ENCODE measurements at places on chromosomes 3 and 15.

- DNase-seq = no peak
Observed at GRCh38 chr15:89963301-89964231, 37.6 kb upstream of the ZNF710 start.

- DNase-seq = no peak
Observed at GRCh38 chr15:29942143-29942542, 119.9 kb upstream of the TJP1 start.

DNA sequence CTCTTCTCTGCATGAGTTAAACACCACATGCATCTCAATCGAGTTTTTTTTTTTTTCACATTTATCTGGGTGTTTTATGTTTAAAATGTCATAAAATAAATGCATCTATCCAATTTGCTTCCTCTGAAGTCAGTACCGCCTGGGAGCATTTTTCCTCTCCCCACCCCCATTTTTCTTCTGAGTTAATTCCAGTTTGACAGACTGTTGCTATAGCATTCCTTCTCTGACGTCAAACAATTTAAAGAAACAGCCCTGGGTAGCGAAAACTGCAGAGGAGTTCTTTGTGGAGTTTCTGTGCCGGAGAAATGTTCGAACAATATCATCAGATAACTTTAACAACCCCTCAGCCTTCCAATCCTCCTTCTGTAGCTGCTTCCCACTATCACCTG is 900 bp upstream of the GNB4 start:
- peak; percentile 84 for DNase-seq

- DNase-seq = no peak
Observed at GRCh38 chr3:110077093-110077492, 739.7 kb upstream of the DPPA4 start.

GRCh38 chr3:188854772-188855149 is 317.0 kb upstream of the TPRG1 start:
- DNase-seq = peak; percentile 44

Data from fibroblast of skin of scalp (primary cell).